Foreskin fibroblast (primary cell): ENCODE measurements at places on chromosomes 11 and 22.

- no peak for DNase-seq
These were observed 435.3 kb downstream of the SOX6 start for GRCh38 chr11:15920856-15921629.

- no peak for DNase-seq
These were observed 916.5 kb upstream of the FAT3 start for GRCh38 chr11:91308069-91308468.

GRCh38 chr22:24011735-24012068 is 598 bp downstream of the CABIN1 start:
- no peak for DNase-seq

DNA sequence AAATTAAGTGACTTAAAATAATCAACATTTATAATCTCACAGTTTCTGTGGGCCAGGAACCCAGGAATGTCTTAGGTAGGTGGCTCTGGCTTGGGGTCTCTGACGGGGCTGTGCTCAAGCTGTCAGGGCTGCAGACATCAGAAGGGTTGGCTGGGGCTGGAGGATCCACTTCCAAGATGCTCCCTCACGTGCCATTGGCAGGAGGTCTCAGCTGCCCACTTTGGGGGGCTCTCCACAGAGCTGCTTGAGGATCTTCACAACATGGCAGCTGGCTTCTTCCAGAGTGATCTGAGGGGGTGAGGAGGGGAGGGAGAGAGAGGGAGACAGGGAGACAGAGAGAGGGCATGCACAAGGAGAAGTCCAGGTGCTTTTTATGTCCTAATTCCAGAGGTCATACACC is 18.1 kb downstream of the SLC2A11 start:
- no peak for DNase-seq

DNA sequence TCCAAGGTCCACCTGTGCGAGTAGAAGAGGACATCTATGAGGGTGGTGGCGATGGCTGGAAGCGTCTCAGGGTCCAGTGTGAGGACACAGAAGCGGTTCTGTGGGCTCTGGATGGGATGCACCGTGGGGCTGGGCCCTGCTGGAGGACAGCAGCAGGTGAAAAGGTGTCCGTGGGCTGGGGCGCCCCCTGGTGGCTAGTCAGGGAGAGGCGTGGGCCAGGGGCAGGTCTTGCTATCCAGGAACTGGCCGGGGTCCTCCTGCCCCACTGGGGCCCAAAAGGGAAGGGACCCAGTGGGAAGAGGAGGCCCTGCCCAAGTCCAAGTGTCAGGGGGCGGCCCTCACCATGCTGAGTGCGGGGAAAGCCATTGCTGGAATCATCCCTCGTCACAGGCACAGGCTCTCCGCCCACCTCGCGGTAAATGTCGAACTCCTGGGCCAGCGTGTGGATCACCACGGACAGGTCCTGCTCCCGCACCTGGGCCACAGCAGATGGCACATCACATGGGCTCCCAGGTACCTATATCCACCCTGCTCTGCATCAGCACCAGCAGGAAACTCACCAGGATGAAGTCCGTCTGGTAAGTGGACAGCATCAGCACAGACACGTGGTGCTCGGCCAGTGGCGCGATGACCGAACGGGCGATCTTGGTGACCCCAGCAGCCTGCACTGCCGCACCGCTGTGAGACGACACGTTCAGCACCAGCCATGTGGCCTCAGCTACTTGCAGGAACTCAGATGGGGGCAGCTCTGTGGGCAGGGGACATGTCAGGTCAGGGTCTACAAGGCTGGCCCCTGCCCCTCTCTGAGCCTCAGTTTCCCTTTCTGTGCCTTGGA is 2.3 kb downstream of the CASTOR1 start:
- DNase-seq = no peak

DNA sequence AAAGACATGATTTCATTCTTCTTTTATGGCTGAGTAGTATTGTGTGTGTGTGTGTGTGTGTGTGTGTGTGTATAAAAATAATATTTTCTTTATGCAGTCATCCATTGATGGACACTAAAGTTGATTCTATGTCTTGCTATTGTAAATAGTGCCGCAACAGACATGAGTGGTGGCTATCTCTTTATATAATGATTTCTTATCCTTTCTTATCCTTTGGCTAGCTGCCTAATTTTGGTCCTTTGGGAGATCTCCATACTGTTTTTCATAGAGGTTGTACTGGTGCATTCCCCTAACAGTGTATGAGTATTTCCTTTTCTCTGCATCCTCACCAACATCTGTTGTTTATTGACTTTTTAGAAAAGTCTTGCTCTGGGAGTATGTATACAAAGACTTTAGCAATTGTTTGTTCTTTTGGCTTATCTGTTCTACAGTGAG is 107.0 kb downstream of the STIM1 start:
- DNase-seq = peak; percentile 63

GRCh38 chr22:24855794-24856193 is 49.8 kb downstream of the SGSM1 start:
- DNase-seq = no peak

DNA sequence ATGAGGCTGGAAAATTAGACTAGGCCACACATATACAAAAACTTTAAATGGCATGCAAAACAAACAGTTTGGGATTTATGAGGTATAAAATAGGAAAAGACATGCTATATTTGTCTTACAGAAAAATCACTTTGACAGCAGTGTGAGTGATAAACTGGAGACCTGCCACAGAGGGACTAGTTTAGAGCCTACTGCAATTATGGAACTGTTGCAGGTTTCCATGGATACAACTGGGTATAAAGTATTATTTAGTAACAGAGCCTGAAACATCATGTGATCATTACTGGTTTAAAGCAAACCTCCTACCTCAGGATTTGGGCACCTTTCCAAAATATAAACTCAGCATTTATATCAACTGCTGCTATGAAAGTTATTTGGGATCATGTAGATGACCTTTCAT is 1032.5 kb downstream of the DLG2 start:
- DNase-seq = no peak

DNA sequence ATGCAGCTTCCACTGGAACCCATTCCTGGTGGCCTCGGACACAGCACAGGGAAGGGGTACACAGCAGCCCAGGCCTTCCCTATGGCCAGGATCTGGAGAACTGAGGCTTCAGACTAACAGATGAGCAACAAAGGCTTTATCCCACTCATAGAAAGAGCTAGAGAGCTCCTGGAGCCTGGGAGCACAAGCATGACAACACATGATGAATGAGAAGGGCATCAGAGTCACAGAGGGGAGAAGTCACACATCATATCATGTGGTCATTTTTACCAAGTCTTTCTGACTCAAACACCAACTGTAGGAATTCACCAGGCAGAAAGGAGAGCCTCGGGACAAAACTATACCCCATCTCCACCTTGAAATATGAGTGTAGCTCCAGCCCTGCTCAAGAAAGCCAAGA is 43.2 kb downstream of the NRXN2 start:
- DNase-seq = no peak

DNA sequence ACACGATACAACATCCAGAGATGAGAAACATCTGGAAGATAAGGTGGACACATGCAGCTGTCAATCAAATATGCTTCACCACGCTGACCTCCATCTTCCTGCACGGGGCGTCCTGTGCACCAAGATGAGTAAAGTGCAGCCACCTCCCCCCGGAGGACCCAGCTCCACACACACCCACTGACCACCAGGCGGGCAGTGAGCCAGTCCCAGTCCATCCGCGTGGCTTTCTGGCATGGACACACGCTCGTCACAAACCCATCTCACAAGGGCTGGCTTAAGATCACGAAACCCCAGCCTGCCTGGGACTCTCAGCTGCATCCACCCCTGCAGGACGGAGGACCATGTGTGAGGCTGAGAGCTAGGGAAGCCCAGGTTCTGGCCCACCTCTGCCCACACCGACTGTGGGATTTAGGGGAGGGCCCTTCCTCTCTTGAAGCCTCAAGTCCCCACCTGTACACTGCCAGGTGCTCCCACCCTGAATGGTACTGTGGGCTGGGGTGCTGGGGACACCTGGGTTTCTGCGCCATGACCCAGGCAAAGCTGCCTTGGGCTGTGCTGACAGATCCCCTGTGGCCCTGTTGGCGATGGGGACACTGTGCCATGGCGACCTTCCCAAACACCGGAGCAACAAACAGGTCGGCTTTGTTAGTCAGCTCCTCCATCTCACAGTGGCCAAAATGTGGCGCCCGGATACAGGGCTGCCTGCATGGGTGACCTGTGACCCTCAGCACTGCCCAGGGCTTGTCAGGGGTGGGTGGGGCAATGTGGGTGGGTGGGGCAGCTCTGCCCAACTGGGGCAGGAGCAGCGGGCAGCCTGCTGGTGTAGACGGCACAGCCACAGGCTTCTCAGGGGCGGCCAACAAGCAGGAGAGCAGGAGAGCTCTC is 629.0 kb downstream of the TBC1D22A start:
- DNase-seq = no peak

DNA sequence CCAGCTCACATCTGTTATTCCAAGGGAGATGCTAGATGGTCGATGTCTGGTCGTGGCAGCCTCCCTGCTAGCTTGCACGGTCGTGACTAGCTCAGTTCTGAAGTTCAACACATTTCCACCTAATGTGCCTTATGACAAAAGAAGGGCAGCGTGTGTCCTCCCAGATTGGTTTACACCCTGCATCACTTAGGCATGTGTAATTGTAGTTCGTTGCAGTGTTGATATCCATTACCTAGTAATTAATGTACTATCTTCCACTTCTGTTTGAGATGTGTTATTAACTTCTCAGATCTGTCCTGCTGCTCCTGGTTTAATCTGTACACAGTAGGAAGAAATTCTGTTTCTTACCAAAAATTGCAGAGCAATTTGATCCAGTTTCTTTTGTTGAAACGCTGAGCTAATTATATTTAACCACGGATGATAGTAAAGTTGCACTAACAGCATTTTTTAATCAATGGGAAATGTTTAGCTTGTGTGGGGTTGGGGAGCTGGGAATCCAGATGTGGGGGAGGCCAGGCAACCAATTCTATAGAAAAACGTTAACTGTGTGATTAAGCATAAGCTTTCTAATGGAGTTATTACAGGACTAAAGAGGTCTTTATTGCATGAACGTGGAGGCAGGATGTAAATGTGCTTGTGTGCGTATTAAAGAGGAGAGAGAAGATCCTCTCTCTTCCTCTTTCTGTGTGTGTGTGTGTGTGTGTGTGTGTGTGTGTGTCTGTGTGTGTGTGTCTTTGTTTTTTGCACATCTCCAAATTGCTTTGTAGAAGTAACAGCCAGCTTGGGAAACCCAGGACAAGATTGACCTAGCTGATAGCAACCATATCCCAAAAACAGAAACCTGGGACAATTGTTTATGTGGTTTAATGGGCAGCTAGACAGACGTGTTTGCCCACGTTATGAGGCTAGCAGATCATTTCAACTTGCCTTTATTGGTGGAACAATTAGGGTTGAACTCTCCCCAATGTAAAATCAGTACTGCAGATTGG is 145.7 kb upstream of the TTC12 start:
- no peak for DNase-seq

GRCh38 chr22:43066844-43067385 is 22.3 kb downstream of the TTLL1 start:
- DNase-seq = peak; percentile 63

GRCh38 chr11:28837599-28837998 is 729.4 kb downstream of the METTL15 start:
- no peak for DNase-seq
